HS-5 (cell line): ENCODE measurements at places on chromosomes 11 and 22.
A peak's percentile ranks its signal among the peaks of the same experiment; 100 is the strongest.

DNA sequence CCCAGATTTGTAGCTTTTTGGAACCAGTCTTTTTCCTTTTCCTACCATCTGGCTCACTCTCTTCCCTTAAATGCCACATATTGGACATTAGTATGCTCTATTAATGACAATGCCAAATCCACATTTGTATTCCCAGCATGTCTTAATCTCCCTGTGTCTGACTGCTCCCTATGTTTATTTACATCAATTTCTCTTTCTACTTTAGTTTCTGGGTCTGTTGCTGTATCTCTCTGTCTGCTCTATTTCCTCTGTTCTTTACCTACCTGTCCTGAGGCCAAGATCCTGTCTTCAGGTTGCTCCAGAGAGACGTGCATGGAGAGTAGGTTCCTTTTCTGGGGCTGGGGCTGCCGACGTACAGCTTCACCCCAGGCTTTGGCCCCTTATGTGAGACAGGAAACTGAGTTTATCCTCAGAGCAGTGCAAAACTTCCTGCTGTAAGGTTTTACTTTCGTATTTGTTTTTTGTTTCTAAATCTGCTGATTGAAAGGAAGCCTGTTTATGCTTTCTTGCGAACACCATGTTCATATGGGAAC, 25.6 kb downstream of the OR2AG2 start:
- DNase-seq = no peak

- peak; percentile 92 for DNase-seq
Observed at GRCh38 chr11:15123849-15124248, 9.1 kb downstream of the INSC start.

GRCh38 chr11:134880788-134881187, 468.7 kb upstream of the B3GAT1 start:
- DNase-seq = no peak

- no peak for DNase-seq
Observed at GRCh38 chr22:19629331-19629719, 85.0 kb upstream of the SEPTIN5 start.

DNA sequence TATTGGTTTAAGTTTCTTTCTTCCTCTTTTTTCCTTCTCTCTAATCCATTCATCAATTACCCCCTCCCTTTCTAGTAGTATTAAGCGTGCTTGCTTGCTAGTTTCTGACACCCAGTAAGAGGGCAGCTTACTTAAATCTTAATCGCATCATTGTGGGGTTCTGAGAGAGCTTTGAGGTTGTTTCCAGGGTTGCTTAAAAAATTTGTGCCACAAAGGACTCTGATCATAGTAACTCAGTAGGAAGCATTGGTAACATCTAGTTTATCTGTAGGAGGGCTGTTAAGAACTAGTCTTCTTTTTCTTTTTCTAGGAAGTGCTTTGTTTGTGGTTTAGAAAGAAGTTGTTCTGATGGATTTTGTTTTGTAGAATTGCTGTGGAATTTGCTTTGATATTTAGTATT, 45.3 kb downstream of the TMEM135 start:
- no peak for DNase-seq

- DNase-seq = no peak
Observed at GRCh38 chr11:704781-705645, 1.0 kb upstream of the EPS8L2 start.

GRCh38 chr22:23181721-23182308, 1.5 kb downstream of the BCR start:
- DNase-seq = no peak

DNA sequence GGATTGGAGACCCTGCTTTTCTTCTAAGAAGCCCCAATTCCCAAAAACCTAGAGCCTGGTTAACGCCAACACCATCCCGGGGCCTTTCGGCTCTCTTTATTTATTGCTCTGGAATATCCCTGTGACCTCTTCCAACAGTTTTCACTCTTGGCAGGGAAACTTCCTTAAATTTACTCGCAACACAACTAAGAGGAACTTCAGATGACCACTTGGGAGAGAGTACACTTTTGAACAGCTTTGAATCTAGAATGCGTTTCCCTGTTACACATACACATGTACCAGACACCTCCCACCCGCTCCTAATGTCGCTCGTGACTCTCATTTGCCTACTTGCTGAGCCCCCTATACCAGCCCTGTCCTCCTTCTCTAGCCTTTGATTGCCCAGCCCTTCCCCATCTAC, 19.4 kb downstream of the TUBA8 start:
- no peak for DNase-seq

DNA sequence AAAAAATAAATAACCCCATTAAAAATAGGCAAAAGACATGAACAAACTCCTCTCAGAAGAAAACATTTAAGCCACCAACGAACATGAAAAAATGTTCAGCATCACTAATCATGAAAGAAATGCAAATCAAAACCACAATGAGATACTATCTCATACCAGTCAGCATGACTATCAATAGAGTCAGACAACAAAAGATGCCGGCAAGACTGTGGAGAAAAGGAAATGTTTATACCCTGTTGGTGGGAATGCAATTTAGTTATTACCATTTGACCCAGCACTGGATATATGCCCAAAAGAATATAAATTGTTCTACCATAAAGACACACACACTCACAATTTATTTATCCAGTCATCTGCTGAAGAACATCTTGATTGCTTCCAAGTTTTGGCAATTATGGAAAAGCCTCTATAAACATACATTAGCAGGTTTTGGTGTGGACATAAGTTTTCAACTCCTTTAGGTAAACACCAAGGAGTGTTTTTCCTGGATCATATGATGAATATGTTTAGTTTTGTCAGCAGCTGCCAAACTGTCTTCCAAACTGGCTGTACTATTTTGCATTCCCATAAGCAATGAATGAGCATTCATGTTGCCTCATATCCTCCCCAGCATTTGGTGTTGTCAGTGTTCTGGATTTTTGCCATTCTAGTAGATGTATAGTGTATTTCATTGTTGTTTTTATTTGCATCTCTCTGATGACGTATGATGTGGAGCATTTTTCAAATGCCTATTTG, 28.0 kb downstream of the OR8D1 start:
- peak; percentile 65 for DNase-seq

- DNase-seq = no peak
Observed at GRCh38 chr11:123122852-123123251, 60.9 kb upstream of the HSPA8 start.

DNA sequence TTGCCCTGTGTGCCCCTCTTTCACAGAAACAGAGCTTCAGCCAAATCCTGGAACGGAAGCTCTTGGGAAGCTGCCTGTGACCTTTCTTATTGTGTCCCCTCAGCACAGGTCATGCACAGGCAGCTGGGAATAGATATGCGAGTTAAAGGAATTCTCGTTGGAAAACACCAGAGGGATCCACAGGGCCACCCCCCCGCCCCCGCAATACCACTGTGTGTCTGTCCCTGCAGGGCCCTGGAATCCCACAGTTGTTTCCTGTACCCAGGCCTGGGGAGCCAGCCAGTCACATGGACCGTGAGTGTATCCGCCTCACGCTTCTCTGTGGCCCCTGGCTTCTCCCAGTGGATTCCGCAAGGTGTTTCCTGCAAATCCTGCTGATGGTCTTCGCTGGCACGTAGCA, 29.0 kb downstream of the TIMP3 start:
- no peak for DNase-seq

DNA sequence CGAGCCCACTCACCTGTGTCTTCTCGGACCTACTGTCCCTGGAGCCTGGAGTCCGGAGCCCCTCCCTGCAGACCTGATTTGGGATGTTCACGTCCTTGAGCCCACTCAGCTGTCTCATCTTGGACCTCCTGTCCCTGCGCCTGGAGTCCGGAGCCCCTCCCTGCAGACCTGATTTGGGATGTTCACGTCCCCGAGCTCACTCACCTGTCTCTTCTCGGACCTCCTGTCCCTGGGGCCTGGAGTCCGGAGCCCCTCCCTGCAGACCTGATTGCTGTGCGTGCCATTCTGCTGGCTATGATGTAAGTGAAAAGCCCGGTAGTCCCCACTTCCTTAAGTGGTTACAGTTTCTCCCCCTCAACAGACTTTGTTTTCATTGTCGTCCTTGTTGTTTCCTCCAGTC, 867.1 kb downstream of the BRD1 start:
- DNase-seq = no peak
